ENCODE measurements at places on chromosomes 12 and 14.
A peak's percentile ranks its signal among the peaks of the same experiment; 100 is the strongest.

DNA sequence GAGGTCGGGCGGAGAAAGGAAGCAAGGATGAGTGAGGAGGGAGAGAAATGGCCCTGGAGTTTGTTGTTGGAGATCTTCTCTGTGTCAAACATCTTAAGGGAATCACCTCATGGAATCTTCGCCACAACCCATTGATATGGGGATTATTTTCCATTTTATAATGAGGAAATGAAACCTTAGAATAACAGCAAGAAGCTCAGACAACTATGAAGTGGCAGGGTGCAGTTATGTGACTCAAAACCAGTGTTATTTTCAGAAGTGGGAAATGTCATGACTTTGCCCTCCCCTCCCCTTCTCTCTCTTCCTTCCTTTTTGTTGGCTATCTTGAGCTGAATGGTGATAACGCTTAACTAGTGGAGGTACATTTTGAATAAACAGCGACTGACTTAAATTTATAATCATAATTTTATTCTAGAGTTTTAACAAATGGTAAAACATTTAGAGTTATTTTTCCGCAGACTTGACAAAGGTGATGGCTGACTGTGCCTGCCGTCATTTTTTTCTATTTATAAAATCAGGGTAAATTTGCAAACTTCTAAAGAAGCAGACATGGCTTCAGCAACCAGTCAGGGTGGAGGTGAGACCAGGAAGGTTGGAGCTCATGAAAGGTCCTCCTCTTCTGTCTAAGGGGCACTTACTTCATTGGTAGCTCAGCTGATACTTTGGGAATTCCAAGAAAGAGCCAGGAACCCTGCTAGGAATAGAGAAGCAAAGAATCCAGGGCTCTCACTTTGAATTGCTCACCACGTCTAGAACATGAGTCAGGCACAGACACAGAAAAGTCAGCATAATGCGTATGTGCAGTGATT, 232.4 kb downstream of the RGS6 start:
- no peak for DNase-seq

DNA sequence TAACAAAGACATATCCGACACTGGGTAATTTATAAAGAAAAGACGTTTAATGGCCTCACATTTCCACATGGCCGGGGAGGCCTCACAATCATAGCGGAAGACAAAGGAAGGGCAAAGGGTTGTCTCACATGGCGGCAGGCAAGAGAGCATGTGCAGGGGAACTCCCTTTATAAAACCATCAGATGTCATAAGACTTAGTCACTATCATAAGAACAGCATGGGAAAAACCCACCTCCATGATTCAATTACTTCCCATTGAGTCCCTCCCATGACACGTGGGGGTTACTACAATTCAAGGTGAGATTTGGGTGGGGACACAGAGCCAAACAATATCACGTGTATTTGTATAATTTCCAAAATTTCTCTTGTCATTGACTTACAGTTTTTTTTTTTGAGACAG, 5.5 kb upstream of the LMNTD1 start:
- no peak for DNase-seq

DNA sequence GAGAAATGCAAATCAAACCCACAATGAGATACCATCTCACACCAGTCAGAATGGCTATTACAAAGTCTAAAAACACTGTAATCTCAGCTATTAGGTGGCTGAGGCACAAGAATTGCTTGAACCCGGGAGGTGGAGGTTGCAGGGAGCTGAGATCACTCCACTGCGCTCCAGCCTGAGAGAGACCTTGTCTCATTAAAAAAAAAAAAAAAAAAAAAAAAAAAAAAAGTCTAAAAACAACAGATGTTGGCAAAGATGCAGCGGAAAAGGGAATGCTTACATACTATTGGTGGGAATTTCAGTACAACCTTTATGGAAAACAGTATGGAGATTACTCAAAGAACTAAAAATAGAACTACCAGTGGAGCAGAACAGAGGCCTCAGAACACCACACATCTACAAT, 19.0 kb upstream of the ATF7 start:
- no peak for DNase-seq

- DNase-seq = peak; percentile 61
Measured at GRCh38 chr14:91509083-91509877, 830 bp downstream of the PPP4R3A start.

DNA sequence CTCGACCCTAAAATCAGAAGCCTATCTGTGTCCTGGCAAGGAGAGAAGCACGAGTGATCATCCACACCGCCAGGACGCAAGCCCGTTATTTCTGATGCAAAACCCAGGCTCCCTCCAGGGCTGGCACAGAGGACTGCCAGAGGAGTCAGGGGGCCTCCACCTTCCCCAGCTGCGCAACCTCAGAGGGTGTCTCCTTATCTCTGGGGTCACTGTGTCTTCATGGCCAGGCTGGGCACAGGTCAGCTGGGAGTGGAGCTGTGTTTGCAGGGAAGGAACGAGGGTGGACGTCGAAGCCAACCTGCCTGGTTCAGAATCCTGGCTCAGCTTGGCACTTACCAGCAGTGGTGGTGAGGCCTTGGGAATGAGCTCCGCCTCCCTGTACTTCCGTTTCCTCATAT, 12.0 kb upstream of the SERPINA3 start:
- peak; percentile 56 for DNase-seq

DNA sequence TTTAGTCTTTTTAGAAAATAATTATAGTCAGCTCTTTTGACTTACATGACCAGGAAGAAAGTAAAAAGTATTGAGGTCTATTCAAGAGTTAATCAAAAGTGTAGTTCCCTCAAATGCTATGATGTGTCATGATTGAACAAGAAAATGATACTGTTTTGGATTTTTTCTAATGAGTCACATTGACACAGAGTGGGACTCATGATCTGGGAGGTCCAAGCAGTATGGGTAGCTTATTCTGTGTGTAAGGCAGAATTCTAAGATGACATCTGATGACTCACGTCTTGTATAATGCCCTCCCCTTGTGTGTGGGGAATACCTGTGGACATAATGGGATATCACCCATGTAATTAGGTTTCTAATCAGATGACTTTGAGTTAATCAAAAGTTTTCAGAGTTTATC, 178.1 kb upstream of the DDHD1 start:
- no peak for DNase-seq

- DNase-seq = no peak
Measured at GRCh38 chr14:58088961-58089360, 63.1 kb downstream of the ARMH4 start.

GRCh38 chr14:64253672-64254071, 40.5 kb downstream of the ESR2 start:
- DNase-seq = no peak

GRCh38 chr12:42587601-42588523, 1.7 kb downstream of the PRICKLE1 start:
- no peak for DNase-seq

GRCh38 chr14:58765843-58766242, 128.1 kb downstream of the DACT1 start:
- no peak for DNase-seq

DNA sequence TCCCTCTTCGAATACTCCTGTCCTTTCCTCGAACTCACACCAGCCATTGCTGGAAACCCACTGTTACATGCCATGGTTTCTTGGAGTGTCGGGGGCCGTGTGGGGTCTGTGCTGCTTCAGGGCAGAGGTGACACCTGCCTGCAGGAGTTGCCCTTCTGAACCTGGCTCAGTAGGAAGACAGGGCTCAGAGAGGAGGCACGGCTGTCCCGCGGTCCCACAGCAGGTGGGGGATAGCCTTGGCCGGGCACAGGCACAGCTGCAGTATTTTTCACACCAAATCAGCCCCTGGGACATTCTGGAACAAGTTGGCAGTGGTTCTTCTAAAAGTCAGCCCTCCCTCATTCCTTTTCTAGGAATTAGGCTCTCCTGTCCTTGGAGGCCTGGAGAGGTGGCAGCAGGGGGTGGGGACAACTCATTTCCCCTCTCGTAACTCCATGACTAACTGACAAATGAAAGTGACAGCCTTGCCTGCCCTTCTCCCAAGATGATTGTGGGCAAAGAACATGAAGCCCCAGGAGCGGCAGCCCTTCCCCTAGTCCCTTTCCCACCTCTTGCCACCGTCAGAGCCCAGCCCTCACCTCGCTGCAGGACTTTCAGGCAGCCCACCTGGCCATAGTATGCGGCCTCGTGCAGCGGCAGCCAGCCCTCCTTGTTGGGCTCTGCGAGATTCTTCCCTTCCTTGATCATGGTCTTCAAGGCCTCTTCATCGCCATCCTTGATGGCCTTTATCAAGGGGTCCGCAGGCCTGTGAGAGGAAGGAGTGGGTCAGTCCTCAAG, 22.4 kb downstream of the ASB2 start:
- no peak for DNase-seq

DNA sequence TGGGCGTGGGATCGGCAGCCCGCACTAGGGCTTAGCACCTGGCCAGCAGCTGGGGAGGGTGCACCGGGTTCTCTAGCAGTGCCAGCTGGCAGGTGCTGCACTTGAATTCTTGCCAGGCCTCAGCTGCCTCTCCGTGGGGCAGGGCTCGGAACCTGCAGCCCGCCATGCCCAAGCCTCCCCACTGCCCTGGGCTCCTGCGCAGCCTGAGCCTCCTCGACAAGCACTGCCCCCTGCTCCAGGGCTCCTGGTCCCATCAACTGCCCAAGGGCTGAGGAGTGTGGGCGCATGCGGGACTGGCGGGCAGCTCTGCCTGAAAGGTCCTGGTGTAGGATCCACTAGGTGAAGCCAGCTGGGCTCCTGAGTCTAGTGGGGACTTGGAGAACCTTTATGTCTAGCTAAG, 30.6 kb upstream of the SDR39U1 start:
- no peak for DNase-seq

- DNase-seq = no peak
Measured at GRCh38 chr12:64801381-64801780, 23.1 kb upstream of the TBC1D30 start.

DNA sequence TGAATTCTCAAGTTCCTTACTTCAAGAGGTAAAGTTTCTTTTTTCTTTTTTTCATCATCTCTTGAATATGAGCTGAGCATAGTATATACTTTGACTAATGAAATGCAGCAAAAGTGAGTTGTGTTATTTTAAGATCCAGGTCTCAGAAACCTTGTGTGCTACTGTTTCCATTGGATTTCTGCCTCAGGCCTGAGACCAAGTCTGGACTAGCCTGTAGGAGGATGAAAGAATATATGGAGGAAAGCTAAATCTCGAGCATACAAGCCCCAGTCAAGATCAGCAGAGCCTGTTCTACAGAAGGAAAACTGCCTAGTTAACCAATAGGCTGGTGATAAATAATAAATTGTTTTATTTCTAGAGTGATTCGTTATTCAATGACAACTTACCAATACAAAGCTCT, 652.5 kb downstream of the C12orf50 start:
- DNase-seq = no peak

Data from ovary (tissue), 10 donors.